ENCODE measurements at places on chromosomes 4 and X.
A peak's percentile ranks its signal among the peaks of the same experiment; 100 is the strongest.

DNA sequence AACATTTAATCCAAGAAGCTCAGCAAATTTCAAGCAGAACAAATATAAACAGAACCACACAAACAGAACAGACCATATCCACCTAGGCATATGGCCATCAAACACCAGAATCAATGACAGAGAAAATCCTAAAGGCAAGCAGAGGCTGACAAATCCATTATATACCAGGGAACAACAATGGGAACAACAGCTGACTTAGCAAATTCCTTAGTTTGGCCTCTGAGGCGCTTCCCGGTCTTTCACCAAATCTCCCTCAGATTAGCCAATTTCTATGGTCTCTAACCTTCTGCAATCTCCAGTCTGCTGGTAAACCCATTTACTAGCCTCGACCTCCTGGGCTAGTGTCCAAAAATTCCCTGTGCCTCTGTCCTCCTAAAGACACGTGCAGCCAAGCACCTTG is 59.2 kb downstream of the GPR143 start:
- no peak for DNase-seq

DNA sequence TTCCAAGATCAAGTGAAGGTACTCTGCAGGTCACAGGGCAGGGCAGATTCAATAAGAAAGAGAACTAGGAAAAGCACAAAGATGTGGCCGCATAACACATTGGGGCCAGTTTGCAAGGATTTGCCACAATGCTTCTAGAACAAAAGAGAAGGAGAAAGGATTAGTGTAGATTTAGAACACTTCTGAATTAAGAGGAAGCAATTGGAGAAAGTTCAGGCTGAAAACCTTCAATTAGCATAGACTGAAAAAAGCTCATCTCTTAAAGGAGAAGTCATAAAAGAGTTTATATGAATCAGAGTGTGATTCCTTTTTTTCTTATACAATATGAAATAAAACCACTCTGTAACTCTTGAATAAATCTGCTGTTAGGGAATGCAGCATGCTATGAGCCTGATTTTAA is 215.6 kb upstream of the FAT1 start:
- no peak for DNase-seq

GRCh38 chrX:51598899-51599298 is 19.8 kb downstream of the CENPVL3 start:
- DNase-seq = no peak

DNA sequence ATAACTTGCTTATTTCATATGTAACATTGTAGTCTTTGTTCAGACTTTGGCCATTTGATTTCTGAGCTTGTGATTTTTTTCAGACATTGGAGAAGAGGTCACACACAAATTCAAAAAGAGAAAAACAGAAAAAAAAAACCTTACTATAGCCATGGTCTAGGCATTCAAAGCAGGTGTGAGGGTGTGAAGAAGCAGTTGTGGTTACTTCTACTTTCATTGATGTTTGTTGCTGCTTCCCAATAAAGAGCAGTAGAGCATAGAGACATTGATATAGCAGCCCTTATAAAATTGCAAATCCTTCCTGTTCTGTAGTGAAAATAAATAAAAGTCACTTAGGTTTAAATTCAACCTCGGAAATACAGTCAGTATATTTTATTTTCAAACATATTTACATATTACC is 671.6 kb downstream of the GRXCR1 start:
- peak; percentile 81 for DNase-seq

GRCh38 chr4:112515198-112516065 is 548 bp downstream of the NEUROG2 start:
- no peak for DNase-seq

- DNase-seq = no peak
Measured at GRCh38 chr4:121380776-121381462, at the start of gene QRFPR. Gene QRFPR (minus strand): TSS chr4:121381018. CDS start chr4:121380647, 371 bp downstream.

DNA sequence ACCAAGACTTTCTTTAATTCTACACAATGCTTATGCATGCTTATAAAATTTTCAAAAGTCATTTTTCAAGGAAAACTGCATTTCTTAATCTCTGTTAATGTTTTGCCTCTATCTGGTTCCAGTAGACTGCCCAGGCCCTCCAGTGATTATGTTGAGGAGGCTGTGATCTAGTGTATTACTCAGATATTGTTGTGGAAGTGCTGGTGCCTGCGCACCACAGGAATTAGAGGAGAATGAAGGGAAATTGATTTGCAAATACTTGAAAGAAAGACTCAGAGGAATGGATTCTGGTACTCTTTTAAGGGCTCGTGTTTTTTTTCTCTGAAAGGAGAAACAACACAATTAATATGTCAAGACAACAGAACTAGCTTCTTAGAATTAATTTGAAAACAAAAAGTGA is 1015.1 kb downstream of the RPA4 start:
- DNase-seq = no peak

DNA sequence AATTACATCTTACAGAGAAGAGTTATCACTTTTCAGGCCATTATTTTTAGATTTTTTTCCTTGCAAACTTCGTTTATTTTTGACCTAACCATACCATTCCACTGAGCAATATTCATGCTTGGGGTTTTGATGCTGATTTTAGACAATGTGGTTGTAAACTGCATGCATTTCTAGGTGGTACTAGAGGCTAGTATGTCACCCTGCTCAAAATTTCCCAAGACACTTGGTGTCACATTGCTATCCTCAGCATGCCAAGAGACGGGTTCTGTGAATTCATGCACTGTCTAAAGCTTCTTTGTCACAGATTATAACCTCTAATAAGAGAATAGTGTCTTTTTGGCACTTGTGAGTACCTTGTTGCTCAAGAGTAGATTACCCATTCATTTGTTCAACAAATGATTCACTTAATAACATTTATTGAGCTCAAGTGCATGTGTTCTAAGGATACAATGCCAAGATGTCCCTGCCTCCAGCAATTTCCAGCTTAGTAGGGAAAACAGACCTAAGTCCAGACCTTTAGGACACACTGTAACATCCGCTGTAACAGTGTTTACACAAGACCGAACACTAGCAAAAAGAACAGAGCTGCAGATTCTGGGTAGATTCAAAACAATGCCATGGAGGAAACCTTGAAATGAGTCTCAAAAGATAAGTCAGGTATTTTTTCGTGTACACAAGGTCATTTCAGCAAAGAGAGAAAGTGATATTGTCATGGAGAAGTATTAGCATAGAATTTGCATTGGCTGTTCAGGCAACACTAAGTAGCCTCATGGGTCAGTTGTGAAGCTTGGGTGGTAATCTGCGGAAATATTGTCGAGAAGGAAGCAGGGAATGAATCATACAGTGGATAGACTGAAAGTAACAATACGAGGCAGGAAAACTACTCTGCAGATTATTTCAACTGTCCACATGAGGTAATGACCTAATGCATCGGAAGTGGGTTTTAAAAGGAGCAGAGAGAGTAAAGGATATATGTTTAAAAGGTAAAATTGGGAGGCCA is 515.1 kb upstream of the ZFP42 start:
- no peak for DNase-seq

DNA sequence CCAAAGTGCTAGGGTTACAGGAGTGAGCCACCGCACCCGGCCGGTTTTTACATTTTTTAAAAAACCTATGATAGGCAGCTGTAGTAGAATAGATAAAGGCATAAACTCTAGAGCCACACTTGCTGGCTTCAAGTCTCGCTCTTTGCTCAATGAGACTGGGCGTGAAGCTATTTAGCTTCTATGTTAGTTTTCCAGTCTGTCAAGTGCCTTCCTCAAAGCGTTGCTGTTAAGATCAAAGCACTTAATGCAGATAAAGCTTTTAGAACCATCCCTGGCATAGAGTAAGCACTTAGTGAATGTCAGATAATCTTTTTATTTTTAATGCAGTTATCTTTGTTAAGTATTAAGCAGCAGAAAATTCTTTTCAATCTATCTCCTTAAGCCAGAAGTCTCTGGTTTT is 42.0 kb upstream of the BMPR1B start:
- no peak for DNase-seq

GRCh38 chr4:167897116-167897515 is 195.2 kb upstream of the ANXA10 start:
- no peak for DNase-seq

- DNase-seq = peak; percentile 38
Measured at GRCh38 chr4:33160126-33160525, 2440.0 kb downstream of the PCDH7 start.

DNA sequence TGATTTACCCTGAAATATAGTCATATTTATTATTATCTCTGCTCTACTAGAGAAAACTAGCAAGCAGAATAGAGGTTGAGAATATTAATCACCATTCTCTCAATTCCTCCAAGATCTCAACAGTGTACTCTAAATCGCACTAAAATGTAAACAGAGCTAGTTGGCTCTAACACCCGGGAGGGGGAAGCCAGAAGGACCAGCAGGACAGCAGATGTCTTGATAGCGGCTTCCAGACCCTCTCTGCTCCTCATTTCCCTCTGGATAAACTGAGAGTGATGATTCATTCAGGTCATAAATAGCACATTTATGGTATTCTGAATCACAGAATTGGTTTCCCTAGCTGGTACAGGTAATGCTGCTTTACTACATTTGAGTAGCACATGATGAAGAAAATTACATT is 82.5 kb downstream of the TBC1D9 start:
- no peak for DNase-seq

- no peak for DNase-seq
Measured at GRCh38 chrX:7264399-7264798, 116.4 kb upstream of the PUDP start.

DNA sequence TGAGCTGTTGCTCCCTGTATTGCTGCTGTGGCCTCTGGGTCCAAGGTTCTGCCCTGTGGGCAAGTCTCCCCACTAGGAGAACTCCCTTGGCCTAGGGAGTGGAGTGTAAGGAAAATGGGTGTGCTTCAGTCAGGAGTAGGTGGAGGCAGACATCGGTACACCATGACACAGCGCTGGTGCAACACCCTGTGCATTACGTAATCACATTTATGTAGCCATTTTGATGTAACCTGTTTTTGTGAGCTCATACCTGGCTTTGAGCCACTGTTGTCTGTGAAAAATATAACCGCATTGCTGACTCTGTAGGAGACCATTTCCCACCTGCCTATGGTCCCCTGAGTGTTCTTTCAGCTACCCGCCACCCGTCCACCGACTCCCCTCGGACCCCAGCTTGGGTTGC is 700.5 kb upstream of the AGA start:
- no peak for DNase-seq

GRCh38 chr4:100898844-100899243 is 381.0 kb upstream of the EMCN start:
- DNase-seq = no peak

DNA sequence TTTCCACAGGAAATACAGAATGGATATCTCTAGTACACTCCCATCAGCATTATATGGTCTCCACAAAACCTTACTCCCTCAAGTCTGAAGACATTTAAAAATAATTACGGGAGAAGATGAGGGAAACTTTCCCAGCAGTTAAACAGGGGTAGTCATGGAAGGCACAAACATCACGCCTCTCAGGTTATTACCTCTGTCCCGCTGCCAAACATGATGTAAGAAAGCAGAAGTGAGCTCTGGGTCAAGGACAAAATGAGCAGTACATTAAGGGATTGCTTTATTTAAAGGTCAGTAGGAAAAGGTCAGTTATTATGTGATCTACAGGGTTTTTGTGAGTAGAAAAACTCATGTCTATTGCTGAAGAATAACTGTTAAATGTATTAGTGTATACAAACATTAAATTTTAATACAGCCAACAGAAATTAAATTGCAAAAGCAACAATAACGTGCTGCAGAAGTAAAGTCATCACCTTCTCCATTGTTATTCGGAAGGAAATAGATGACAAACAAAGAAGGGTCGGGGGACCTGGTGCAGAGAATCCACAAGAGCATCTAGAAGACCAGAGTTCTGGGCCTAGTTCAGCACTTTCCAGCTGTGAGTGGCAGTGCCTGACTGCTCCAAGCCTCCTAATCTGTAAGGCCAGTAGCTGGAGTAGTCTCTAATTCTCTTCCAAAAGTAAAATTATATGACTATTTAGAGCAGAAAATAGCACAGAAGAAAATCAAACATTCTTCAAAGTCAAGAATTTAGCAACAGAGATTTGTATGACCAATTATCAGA is 171.2 kb downstream of the PPP3CA start:
- DNase-seq = no peak

- no peak for DNase-seq
Measured at GRCh38 chr4:62901101-62901500, 1508.1 kb downstream of the TECRL start.

DNA sequence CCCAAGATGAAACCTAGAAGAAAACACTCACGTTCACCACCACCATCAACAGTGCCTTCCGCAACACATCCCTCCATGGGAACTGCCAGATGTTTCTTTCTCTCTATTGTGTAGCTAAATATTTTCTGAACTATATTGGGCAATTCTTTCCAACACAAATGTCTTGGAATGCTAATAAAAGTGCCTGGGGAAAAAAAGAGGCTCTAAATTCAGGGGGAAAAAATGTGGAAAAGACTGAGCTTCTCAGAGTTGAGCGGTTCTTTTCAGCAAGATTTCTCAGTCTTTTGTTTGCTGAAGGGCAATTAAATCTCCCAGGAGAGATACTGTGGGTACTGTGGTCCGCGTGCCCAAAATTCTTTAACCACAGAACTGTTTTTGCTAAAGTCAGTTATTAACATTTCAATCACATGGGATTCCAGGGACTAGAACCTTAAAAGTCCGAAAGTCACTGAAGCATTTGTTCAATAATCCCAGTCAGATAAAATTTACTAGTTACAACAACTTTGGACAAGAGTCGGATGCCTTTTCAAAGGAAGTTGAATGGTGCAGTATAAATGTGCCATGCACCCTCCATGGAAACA is 51.9 kb upstream of the DHRSX start:
- DNase-seq = no peak

GRCh38 chrX:18887177-18887824 is 96.6 kb downstream of the PHKA2 start:
- DNase-seq = no peak

DNA sequence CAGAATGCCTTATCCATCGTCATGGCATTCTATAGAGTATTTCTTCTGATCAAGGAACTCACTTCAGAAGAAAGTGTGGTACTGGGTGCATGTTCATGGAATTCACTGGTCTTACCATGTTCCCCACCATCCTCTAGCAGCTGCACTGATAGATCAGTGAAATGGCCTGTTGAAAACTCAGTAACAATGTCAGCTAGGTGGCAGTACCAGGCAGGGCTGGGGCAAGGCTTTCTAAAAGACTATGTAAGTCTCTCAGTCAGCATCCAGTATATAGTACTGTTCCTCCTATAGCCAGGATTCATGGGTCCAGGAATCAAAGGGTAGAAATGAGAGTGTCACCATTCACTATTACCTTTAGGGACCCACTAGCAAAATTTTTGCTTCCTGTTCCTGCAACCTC is 15.8 kb upstream of the LDB2 start:
- peak; percentile 18 for DNase-seq

DNA sequence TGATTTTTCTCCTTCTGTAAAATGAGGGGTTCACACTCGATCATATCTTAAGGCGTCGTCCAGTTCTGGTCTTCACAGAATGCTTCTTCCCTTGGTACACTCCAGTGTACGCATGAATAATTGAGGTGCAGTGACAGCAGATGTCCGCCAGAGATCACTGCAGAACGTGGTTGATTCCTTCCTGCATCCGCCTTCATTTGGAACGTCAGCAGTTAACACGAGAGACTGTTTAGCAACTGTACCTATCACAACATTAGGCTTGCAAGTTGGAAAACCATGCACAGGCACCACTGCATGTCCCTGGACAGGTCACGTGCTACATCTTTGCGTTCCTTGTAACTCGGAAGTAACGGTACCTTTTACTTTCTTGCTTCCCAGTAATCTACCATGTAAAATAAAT is 66.0 kb upstream of the GEMIN8 start:
- DNase-seq = peak; percentile 71
